ENCODE measurements at places on chromosomes 3 and 15. TPM values are rescaled to one million over a fixed set of nuclear protein-coding genes. Genes with fewer than 3 reads are reported as not detected.

DNA sequence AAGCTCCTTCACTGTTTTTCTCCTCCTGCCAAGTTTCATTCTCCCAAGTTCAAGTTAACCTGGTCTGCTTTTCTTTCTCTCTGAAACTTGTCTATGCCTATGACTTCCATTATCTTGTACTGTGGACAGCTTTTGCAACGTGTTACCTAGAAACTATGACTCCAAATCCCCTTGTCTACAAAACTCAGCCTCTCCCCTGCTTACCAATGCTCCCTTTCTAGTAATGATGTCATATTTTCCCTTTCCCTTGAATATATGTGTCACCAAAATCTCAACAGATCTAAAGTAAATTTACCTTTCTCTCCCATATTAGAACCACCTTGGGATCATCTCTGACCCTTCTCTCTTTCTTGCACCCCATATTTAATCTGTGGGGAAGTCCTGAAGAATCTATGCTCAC lies 10.5 kb upstream of the ABHD2 start:
- DNase-seq = no peak

DNA sequence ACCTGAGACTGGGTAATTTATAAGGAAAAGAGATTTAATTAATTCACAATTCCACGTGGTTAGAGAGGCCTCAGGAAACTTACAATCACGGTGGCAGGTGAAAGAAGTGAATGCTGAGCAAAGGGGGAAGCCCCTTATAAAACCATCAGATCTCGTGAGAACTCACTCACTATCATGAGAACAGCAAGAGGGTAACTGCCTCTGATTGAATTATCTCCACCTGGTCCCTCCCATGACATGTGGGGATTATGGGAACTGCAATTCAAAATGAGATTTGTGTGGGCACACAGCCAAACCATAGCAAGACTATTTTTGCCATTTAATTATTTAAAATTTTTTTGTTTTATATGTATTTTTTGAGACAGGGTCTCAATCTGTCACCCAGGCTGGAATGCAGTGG lies 27.0 kb upstream of the KCTD6 start:
- no peak for DNase-seq

The ABHD17C gene
- 13.6 TPM for total RNA-seq

The ARHGEF26 gene
- total RNA-seq = 15.4 TPM

All from prostate gland (tissue), 2 donors.